ENCODE measurements at places on chromosomes 4 and X.

DNA sequence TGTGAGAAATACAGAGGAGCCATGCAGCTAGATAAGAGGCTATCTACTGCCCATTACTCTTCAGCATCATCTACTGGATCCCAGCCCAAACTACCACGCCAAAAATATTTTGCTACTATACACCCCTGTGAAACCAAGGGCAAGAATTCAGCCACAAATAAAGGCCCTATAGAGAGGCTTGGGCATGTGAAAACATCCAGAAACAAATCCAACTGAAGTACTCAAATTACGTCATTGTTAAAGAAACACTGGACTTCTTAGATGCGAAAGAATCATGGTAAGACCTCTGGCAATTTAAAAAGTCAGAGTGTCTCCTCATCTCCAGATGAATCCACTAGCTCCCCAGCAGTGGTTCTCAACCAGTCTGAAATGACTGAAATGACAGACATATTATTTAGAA is 12.8 kb downstream of the NDST3 start:
- no peak for DNase-seq

- DNase-seq, result no peak
Observed at GRCh38 chr4:70426789-70427188, 29.0 kb downstream of the OPRPN start.

DNA sequence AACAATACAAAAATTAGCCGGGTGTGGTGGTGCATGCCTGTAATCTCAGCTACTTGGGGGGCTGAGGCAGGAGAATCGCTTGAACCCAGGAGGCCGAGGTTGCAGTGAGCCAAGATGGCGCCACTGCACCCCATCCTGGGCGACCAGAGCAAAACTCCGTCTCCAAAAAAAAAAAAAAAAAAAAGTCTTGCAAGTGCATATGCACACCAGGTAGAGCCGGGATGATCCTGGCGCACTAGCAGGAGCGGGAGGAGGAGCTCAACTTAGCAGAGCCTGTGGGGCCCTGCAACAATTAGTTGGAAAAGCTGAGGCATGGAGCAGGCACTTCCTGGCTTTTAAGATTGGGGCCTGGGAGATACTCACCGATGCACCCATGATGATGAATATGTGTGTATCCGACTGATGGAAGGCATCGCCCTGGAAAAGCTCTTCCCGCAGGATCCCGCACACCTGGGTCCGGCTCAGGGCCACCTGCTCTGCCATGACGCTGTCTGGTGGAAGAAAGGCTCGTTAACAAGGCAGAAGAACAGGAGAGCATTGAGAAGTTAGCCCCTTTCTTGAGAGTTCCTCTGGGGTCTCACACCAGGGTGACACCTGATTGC is 872 bp downstream of the G6PD start:
- no peak for DNase-seq

DNA sequence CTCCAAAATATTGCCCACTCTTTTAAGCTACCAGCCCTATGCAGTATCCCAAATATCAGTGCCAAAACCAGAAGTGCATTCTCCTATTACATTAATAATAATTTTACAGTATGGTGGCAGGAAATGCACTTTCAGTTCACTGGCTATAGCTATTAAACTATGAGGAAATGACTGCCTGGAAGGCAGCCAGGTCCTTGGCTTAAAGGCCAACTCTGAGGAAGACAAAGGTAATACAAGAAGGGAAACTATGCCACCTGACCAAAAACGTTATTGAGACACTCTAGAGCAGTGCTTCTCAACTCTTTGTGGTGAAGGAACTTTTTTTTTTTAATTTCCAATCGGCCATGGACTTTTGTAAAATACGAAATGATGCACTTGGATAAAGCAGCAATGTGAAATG is 133.6 kb upstream of the VAMP7 start:
- no peak for DNase-seq

DNA sequence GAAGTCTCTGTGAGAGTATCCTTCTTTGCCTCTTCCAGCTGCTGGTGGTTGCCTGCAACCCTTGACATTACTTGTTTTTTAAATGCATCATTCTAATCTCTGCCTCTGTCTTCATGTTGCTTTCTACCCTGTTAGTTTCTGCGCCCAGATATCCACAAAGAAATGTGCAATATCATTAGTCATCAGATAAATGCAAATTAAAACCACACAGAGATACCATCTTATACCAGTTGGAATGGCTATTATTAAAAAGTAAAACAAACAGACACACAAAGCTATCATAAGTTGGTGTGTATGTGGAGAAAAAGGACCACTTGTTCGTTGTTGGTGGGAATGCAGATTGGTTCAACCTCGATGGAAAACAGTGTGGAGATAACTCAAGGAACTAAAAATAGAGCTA is 517.4 kb downstream of the FAT4 start:
- DNase-seq, result no peak

DNA sequence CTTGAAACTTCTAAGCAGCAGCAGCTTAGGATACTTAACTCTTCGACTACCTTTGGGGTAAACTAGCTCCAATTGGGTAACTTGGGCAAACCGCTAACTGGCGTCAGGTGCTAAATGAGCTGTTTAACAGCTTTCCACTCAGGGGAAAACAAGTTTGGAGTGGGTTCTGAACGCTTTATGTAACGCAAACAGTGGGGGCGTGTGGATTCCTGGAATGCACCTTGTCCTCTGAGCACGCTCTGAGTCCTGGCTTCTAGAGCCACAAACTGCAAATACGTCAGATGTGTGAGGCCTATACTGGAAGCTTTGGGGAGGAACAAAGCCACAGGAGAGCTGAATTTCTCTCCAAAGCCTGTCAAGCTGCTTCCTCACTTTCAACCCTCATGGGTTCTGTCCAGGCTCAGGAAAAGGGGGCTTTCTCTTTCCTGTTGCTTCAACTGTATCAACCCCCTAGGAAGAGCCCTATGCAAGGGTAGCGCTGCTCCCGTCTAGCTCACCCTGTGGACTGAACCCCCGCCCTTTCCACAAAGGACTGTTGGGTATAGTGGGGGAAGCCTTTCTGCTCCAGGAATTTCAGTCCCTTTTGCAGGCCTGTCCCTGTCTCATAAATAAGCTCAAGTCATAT is 4.5 kb upstream of the WDR1 start:
- DNase-seq, result no peak

DNA sequence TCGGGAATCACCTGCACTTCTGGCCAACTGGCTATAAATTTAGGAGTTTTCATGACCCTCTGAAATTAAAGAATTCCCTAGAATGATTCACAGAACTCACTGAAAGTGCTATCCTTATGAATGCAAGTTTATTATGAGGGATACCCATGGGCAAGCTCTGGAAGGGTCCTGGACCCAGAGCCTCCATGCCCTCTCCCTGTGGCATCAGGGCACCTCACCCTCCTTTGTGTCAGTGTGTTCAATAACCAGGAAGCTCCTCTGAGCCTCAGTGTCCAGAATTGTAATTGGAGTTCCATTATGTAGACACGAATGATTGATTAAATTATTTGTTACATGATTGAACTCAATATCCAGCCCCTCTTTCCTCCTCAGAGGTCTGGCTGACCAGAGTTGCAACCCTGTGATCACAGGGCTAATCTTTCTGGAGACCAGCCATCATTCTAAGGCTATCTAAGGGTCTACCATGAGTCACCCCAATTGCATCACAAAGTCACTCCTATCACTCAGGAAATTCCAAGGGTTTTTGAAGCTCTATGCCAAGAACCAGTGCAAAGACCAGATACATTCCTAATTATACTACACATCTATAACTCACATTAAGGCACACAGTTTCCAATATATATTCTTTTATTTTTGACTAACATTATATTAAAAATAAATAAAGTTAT is 8.9 kb downstream of the ANXA3 start:
- no peak for DNase-seq
